ENCODE measurements at places on chromosomes 5 and 9.

DNA sequence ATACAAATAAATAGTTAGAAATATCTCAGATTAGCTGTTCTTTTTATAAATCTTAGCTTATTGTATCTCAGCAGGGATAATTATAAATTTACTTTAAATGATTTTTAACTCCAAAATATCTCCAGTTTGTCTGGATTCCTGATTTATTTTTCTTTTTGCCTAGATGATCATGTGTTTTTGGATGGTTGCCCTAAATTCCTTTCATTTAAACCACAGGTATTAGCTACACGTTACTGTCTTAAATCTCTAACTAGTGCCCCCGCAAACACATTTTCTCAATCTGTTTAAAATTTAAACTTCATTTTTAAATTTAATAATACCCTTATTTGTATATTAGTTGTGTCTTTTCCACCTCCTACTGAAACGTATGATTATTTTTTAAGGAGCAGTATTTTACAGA is 5.6 kb downstream of the FER start:
- no peak for DNase-seq

- no peak for DNase-seq
These were observed 104.7 kb downstream of the FOCAD start for GRCh38 chr9:20788526-20789451.

DNA sequence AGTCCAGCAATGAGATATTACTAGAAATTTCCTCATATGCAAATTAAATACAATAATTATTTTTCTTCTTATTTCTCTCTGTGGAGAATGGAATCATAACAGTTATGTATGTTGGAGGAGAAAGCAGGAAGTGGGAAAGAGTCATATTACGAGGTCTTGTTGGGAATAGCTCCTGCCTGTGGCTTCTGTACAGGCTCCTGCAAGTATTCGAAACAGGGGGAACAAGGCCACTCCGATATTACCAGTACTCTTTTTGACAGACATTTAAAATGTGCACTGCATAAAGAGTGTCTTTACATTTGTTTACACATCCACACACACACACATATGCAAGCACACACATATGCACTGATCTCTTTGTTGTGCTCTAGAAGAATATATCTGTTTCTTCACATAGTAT is 812.0 kb upstream of the ZNF608 start:
- DNase-seq = no peak

DNA sequence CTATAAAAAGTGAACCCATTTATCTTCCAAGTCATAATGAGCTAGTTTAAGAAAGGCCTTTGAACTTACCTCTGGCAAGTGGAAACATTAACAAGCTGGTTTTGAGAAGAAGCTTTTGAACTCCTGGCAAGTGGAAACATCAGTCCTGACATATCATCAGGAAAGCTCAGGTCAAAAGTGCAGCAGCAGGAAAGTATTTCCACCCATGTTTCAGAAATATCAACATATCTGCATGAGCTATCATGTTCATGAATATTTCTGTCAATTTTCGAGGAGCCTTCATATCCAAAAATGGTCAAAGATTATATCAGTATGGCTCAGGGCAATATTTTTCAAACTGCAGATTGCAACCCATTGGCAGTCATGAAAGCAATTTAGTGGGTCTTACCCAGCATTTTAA is 133.9 kb downstream of the PLK2 start:
- DNase-seq = no peak

GRCh38 chr9:94805585-94805984 is 79.1 kb downstream of the AOPEP start:
- no peak for DNase-seq

- no peak for DNase-seq
These were observed 14.4 kb upstream of the MEIKIN start for GRCh38 chr5:131959906-131960305.

DNA sequence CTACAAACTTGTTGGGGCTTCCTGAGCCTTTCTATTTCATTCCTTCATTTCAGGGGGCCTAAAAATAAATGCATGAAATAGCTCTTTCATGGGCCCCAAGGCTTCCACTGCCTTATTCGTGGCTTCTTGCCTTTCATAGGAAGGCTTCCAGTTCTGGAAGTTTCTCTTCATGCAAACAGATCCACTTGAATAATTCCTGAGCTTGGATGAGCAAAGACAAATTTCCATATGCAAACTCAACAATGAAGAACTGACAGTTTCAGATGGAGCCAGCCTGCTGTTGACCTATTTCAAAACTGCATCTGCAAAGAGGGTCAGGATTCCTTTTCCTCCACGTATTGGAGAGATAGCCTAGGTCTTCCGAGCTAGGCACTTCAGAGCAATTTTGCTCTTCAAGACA is 142.1 kb downstream of the MLLT3 start:
- DNase-seq = no peak

- DNase-seq = no peak
These were observed 28.1 kb downstream of the ARHGAP26 start for GRCh38 chr5:142798099-142798770.

- DNase-seq = no peak
These were observed 9.4 kb downstream of the CRB2 start for GRCh38 chr9:123365287-123365880.

GRCh38 chr5:141032626-141033025 is 18.5 kb upstream of the PCDHB1 start:
- no peak for DNase-seq

DNA sequence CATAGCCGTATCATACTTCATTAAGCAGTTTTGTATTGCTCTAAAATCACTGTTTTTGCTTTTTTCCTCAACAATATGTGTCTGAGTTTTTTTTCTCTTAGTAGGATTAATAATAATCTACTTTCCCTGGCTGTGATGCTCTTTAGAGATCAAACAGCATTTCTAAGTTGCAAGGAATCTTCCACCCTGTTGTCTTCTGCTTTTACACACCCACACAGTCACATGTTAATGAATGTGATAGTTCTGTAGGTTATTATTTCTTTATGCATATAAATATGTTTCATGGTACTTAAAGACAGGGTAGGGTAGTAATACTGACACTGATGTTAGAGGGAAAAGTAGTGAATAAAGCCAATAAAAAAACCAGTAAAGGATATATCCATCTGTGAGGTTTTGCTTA is 29.3 kb downstream of the SLC44A1 start:
- no peak for DNase-seq

- no peak for DNase-seq
These were observed 10.1 kb downstream of the NPR2 start for GRCh38 chr9:35801328-35802128.

GRCh38 chr9:131349522-131349880 is 44.4 kb upstream of the PRRC2B start:
- DNase-seq = no peak

DNA sequence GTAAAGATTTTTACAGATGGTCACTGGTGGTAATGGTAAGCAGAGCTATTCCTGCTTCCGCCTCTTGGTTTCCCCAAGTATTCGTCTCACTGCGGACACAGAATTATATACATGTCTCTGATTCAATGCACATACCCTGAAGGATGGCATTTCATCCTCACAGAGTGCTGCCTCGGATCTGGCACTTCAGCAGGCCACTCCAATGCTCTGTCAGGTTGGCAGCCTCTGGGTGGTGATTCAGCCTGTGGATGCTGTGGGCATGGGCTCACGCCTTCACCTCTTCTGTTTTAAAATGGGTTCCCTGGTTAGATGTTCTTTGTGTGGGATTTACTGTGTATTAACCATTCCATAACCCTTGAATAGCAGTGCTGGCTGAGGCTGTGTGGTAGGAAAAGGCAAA is 182.6 kb upstream of the ZNF608 start:
- no peak for DNase-seq

DNA sequence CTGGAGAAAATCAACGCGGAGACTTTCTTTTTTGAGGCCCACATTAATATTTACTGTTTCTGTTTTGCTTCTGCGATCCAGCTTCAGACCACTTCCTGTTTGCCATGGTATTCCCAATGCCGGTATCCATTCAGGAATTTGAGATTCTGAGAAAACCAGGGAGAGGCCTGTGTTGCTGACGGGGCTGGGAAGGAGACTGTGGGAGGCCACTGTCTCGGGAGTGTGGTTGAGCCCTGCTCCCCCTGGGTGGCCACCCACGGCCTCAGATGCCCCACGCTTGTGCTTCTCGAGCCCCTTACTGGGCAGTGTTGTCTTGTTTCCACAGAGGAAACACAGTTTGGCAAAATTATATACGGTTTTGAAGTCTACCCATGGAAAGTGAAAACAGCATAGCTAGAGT is 403.6 kb upstream of the IRX2 start:
- DNase-seq = no peak

- no peak for DNase-seq
These were observed 104.7 kb downstream of the LHFPL2 start for GRCh38 chr5:78543916-78544315.

- DNase-seq = no peak
These were observed 151.8 kb downstream of the MUSK start for GRCh38 chr9:110820381-110820780.

GRCh38 chr5:157345485-157345884 is 79.6 kb downstream of the CYFIP2 start:
- no peak for DNase-seq

- no peak for DNase-seq
These were observed 4.4 kb downstream of the IL9 start for GRCh38 chr5:135891268-135891667.

DNA sequence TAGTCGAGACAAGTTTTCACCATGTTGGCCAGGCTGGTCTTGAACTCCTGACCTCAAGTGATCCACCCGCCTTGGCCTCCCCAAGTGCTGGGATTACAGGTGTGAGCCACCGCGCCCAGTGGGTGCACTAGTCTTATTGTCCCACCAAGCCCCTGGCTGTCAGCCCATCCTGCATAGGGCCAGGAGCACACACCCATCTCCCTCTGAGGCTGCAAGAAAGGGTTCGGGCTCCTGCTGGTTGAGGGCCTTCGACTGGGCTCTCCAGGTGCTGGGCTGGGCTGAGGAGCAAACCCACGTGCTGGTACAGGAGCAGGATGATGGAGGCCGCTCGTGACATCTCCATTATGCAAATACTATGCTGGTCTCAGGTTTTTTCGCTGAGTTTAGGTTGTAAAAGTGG is 25.1 kb upstream of the RNF130 start:
- DNase-seq = no peak

DNA sequence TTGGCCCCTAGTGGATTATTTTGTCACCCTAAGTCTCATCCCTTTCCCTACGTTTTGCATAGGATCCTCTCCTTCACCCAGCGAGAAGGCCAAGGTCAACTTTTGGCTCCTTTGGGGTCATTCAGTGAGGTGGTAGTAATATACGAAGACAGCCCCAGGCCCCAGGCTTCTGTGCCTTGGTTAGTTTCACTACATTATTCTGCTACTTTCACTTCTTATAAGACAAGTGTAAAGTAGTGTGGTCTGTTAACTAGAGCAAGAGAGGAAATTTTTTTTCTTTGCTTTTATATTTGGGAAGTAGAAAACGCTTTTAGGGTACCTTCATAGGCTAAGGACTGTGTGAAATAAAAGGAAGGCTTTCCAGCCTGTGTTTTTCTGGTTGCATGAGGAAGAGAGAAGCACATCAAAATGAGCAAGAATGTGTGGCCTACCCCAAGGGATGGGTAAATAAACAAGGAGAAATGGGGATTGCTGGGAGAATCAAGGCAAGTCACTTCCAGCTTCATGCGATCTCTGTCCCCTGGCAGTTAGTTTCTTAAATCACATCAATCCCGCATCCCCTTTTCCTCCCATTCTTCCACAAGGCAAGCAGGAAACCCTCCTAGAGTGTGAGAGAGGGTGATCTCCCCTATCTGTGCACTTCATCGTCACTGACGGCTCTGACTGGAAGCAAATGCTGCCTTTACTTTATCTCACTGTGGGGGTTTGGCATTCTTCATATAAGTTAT is 677.0 kb upstream of the WWC1 start:
- no peak for DNase-seq

- no peak for DNase-seq
These were observed at the start of gene PCDHGA12 for GRCh38 chr5:141430332-141431113. PCDHGA12 (plus strand) TSS chr5:141430507; CDS start chr5:141430760, 253 bp downstream.

DNA sequence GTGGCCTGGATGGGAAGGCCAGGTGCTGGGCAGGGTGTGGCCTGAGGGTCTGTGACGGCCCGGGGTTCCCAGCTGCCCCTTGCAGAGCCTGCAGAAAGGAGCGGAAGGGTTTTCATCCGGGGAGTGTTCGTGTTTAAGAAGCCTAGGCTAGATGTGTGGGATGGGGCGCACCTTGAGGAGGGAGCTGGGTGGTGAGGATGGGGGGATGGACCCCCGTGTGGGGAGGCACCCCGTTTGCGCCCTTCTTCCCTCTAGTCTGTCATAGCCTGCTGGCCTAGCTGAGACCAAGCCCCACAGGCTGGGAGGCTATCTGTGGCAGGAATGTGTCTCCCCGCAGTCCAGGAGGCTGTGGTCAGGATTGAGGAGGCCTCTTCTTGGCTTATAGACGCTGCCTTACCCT is 11.9 kb downstream of the RNU6ATAC start:
- DNase-seq = no peak

- no peak for DNase-seq
These were observed 294.5 kb upstream of the TAS2R1 start for GRCh38 chr5:9924614-9925013.

DNA sequence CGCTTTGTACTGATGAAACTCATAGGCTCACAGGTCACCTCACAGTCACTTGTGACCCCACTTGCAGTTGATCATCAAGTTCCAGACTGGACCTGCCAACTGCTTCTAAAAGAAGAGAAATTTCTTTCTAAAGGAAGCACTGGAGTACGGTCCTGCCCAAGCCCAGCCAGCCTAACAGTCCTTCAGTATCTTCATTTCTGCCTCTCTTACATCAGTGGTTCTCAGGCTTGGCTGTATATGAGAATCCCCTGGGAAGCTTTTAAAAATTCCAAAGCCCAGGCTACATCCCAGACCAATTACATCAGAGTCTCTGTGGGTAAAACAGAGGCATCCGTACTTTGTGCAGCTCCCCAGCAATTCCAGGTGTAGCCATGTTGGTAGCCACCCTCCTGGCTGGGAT is 282.1 kb downstream of the NFIB start:
- no peak for DNase-seq

- no peak for DNase-seq
These were observed 99.6 kb downstream of the LIFR start for GRCh38 chr5:38456657-38457399.

DNA sequence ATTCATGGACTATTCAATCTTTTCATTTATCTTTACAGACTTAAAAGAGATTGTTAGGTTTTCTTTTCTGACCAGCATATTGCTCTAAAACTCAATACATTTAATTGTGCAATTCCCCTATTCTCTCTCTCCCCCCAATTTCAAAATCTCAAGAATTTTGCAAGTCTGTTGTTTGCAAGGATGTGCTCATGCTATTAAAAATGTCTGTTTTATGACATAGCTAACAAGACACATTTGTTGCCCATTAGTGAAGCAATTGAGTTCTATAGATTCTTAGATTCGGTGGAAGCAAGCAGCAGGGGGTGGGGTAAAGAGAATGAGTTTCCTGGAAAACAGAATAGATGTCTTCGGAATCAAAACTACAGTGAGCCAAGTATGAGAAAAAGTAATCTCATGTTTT is 8.5 kb upstream of the CSNK1A1 start:
- DNase-seq = no peak
